ENCODE measurements at places on chromosomes 3 and 15. TPM values are rescaled to one million over a fixed set of nuclear protein-coding genes. Genes with fewer than 3 reads are reported as not detected.
A peak's percentile ranks its signal among the peaks of the same experiment; 100 is the strongest.

GPR176 gene
- 33.5 TPM for total RNA-seq

- no peak for DNase-seq
These were observed 10.6 kb downstream of the IREB2 start for GRCh38 chr15:78448441-78449219.

FETUB gene
- not detected for total RNA-seq

GRCh38 chr15:72231833-72232478 is 966 bp upstream of the PKM start:
- peak; percentile 84 for DNase-seq

- peak; percentile 64 for DNase-seq
These were observed 204.4 kb upstream of the THBS1 start for GRCh38 chr15:39376371-39376909.

- DNase-seq = no peak
These were observed 169.3 kb upstream of the TRIM42 start for GRCh38 chr3:140508550-140508949.

- DNase-seq = no peak
These were observed 3.9 kb upstream of the DPP8 start for GRCh38 chr15:65521350-65521749.

DNA sequence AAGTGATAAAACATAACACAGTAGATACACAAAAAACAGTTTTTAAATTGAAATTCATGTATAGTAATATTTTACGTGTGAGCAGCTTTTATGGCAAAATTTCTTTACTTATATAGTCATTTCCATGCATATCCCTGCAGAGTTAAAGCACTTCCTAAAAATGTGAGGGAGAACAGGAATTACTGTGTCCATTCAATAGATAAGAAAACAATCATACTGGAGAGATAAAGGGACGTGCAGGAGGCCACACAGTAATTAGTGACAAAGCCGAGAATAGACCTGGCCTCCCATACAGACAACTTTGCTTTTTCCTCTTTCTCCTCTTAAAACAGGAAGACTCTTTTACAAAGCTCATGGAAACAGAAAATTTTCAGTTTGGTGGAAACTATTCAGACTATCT is 247.5 kb downstream of the CDIN1 start:
- no peak for DNase-seq

DNA sequence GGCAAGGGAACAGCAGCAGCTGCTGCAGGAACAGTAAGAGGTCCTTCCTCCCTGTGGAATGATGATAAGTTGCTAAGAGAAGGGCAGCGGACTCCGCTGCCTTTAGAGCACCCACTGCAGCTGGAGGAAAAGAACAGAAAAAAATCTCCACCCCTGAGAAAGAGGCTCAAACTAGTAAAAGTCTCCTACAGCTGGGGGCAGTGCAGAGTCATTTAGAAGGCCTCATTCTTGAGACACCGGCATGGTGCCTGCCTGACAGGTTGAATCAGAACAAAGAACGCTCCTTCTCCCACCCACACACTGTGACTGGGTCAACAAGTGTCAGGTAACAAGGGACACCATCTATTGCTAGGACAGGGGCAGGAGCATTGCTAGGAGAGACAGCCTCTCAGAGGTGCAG is 188.4 kb downstream of the ABHD5 start:
- DNase-seq = no peak

- no peak for DNase-seq
These were observed 151.2 kb upstream of the RORA start for GRCh38 chr15:61380270-61380669.

STAB1 gene
- not detected for total RNA-seq

DNA sequence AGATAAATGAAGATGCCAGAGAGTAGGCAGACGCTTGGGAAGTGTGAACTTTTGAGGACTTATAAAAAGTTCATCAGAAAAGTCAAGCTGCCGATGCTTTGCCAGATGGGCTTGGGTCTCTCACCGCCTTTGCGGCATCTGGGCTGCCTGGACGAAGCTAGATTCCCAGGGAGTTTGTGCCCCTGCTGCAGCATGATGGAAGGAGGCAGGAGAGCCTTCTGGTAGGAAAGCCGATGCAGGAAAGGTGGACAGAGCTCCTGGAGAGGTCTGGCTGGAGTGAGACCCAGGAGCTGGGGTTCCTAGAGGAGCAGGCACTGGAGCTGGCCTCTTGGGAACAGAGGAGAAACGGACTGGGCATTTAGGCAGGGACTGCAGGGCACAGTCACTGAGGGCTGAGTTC is 51.9 kb upstream of the ATP2B2 start:
- no peak for DNase-seq

- no peak for DNase-seq
These were observed 69.2 kb upstream of the CSTA start for GRCh38 chr3:122255757-122256439.

DNA sequence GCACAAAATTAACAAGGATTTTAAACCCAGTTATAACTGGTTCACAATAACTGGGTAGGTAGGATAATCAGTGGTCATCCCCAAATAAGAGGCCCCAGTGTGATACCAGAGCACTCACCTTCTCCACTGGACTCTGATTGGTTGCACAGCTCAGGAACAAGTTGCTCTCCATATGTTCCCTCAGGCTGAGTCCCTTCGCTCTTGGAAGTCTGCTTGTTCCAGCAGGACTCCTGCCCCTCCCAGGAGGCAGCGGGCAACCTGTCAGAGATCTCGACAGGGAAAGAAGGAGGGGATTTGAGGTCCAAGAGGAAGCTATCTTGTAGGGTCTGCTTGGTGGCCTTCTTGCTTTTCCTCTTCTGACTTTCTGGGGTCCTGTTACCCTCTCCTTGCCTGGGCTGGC is 51.6 kb upstream of the HEG1 start:
- DNase-seq = no peak

RLBP1 gene
- not detected for total RNA-seq

- DNase-seq = no peak
These were observed 190.1 kb downstream of the PDE8A start for GRCh38 chr15:85171736-85172135.

- DNase-seq = peak; percentile 35
These were observed 18.8 kb downstream of the PLA2G4F start for GRCh38 chr15:42137461-42138261.

CFAP92 gene
- 0.52 TPM for total RNA-seq

LRRIQ4 gene
- total RNA-seq = not detected

- DNase-seq = peak; percentile 96
These were observed 1.6 kb upstream of the P3H2 start for GRCh38 chr3:190122198-190122771.

DNA sequence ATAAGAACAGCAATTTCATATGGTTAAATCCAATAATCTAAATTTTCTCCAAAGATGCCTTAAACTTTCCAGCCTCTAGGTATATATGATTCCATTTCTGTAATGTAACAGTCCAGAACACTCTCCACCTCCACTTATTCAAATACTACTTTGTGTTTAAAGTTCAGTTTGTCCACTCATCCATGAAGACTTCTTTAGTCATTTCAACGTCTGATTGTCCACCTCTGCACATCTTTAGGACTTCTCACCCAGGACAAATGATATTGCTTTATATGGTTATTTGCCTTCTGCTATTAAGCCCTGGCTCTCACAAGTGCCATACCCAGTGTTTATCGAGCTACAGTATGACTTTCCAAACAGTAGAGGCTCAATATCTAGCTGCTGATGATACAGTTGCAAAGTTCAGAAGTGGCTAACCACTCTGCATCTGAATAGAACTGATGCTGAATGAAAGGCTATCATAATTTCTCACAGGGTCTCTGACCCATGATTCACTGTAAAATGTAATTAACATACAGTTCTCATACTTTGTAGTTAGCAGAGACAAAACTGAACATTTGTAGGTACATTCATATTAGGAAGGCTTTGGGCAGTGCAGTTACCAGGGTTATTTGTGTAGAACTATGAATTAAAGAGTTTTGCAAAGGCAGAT is 93.7 kb upstream of the MBNL1 start:
- DNase-seq = peak; percentile 41

PATL2 gene
- 1.2 TPM for total RNA-seq

- DNase-seq = peak; percentile 72
These were observed 183.1 kb downstream of the CHST2 start for GRCh38 chr3:143302638-143303171.

DNA sequence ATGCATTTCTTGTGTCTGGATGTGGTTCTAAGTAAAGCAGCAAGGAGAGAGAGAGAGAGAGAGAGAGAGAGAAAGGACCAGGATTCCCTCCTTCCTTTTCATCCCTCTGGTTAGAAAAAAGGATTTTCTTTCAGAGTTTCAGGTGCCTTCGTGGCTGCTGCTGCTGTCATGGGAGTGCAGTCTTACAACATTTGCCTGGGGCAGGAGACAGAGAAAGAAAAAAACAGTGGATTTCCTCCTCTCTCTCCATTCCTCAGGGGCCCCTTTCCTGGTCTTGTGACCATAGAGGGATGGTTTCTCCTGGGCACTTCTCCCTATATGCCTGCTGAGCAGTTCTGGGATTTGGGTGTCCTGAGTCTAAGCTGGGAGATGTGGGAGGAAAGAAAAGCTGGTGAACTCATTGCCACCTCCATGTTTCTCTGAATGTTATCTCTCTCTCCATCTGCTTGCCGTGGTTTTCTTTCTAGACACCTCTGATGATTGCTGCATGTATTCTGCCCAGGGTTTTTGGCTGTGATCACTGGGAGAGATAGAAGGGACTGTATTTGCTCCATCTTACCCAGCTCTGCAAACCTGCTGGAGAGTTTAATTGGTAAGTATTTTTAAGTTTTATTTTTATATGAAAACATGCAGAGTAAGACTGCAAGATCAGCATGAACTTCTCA is 142.4 kb upstream of the RGMA start:
- no peak for DNase-seq

GRCh38 chr3:37819591-37819990 is 42.1 kb upstream of the CTDSPL start:
- peak; percentile 12 for DNase-seq

- no peak for DNase-seq
These were observed 68.3 kb upstream of the PIK3R4 start for GRCh38 chr3:130814691-130815472.

CNTN3 gene
- total RNA-seq = 0.50 TPM

DNA sequence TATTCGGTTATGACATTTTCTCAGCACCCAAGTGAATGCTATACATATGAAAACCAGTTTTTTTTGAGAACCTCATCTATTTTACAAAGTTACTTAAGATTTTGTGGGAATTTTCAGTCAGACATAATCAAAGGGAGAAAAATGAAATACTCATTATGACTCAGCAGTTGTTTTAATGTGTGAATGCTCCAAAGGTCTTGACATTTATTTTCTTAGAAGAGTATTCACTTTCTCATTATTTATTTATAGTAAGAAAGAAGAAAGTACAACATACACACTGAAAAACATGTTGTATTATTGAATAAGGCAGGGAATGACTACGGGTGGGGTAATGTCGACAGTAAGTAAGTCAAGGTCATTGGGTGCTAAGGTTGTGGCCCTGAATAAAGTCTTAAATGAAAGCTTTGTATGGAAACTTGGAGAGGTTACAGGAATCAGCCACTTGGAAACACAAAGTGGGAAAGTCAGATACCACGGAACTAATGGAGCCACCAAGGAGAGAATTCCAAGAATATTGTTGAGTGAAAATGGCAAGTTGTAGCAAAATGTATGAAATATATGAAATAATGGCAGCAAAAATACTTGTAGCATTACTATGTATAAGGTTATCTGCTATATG is 844.5 kb downstream of the TBL1XR1 start:
- peak; percentile 14 for DNase-seq

- DNase-seq = no peak
These were observed 120.7 kb upstream of the TOPAZ1 start for GRCh38 chr3:44120721-44121582.

BOC gene
- total RNA-seq = 20.2 TPM

DNA sequence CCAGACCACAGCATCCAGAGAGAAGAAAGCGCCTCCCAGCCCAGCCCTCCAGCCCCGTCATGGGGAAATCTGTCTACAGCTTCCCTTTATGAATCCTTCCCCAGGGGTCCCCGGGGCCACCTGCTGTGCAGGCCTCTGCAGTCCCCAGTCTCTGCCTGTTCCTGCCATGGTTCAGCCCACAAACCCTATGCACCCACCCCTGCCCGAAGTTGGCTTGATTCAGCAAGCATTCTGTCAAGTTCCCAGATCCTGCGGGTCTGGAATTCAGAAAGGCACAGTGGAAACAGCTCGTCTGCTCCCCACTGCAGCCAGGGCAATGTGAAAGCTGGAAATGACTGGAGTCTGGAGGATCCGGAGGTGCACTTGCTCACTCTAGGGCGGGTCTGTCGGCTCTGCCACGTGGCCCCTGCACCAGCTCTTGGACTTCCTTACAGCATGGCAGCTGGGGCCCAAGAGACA is 2.9 kb upstream of the OCA2 start:
- no peak for DNase-seq

WDR93 gene
- total RNA-seq = not detected

IL5RA gene
- not detected for total RNA-seq

DNA sequence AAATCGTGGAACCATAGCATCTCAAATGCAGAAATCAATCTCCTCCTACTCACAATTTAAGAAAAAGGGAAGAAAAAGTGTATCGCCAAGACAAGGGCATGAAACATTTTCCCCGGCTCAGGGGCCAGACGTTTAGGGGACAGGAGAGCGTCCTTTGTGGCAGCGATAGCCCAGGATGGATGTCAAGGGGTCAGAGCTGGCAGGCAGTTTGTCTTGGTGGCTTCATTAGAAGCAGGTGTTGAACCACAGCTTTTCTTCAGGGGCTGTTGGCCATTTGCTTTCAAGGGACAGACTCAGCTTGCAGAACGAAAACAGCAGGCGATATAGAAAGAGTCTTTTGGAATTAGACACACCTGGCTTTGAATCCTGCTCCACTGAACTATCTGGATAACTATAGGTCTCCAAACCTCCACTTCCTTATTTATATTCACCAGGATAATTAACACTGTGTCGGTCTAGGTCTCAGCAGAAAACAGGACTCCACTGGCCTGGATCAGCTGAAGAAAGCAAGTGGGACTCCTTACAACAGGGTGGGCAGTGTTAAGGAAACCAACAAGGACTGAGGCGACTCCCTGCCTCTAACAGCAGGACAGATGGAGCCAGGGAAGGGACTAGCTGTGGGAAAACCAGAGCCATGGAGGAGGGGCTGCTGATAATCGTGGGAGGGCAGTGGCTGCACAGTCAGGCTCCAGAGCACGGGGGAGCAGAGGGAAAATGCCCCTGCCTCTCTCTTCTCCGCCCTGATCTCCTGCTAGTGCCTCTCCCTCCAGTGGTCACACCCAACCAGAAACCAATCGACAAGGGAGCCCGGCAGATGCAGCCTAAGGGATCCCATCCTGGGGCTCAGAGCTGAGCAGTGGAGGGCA is 123.6 kb downstream of the LIPC start:
- DNase-seq = no peak
